ENCODE measurements at places on chromosomes 2 and 18.

- DNase-seq, result no peak
Observed at GRCh38 chr2:163319006-163319405, 416.8 kb downstream of the FIGN start.

- DNase-seq, result no peak
Observed at GRCh38 chr2:120833127-120833675, 97.5 kb downstream of the GLI2 start.

GRCh38 chr18:35662293-35663062, 80.9 kb downstream of the GALNT1 start:
- no peak for DNase-seq

- no peak for DNase-seq
Observed at GRCh38 chr2:101357376-101357775, 29.9 kb downstream of the CREG2 start.

DNA sequence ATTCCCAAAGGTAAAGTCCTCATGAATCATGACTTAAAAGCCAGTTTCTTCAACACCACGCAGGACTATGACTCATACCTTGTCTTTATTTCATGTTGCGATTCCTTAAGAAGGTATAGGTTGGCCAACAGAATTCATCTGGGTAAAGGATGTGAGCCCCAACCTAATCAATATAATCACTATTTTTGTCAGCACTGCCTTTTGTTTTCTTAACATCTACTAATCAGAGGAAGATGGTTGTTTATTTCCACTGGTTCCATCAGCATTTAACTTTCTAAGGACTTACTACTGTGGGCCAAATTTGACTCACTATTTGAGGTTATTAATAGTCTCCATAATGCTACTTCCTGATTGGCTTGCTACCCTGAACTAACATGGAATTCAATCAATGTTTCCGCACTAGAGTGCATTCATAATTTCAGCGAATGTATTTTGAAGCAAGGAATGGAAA, 78.6 kb downstream of the SCG2 start:
- DNase-seq, result no peak

- no peak for DNase-seq
Observed at GRCh38 chr2:86232910-86233309, 33.7 kb downstream of the MRPL35 start.

- no peak for DNase-seq
Observed at GRCh38 chr18:79260023-79260422, 135.7 kb upstream of the NFATC1 start.

GRCh38 chr18:23968638-23969604, 45.6 kb upstream of the TTC39C start:
- no peak for DNase-seq

- no peak for DNase-seq
Observed at GRCh38 chr2:11744631-11745394, 1.6 kb upstream of the LPIN1 start.

- DNase-seq, result no peak
Observed at GRCh38 chr2:218074031-218074430, 5.0 kb downstream of the RUFY4 start.

- no peak for DNase-seq
Observed at GRCh38 chr2:72278046-72278445, 130.4 kb upstream of the CYP26B1 start.

GRCh38 chr2:206463685-206464084, 20.4 kb downstream of the ADAM23 start:
- DNase-seq, result no peak
